ENCODE measurements at places on chromosomes 2 and 18.

DNA sequence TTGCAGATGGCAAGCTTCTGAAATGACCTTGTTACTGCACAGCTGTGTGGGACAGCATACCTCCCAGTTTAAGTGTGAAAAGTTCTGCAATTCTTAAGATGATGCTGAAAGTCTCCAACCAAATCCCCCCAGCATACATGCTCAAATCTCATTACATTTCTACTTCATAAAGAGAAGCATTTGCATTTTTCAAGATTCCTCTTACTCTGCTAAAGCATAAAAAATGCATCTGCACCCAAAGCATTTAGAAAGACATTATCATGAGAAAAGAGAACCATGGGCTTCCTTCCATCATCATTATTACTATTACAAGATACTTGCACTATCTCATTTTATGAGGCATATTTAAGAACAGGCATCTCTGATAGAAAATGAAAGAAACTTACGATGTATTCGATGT is 236.9 kb upstream of the REV1 start:
- DNase-seq = no peak

DNA sequence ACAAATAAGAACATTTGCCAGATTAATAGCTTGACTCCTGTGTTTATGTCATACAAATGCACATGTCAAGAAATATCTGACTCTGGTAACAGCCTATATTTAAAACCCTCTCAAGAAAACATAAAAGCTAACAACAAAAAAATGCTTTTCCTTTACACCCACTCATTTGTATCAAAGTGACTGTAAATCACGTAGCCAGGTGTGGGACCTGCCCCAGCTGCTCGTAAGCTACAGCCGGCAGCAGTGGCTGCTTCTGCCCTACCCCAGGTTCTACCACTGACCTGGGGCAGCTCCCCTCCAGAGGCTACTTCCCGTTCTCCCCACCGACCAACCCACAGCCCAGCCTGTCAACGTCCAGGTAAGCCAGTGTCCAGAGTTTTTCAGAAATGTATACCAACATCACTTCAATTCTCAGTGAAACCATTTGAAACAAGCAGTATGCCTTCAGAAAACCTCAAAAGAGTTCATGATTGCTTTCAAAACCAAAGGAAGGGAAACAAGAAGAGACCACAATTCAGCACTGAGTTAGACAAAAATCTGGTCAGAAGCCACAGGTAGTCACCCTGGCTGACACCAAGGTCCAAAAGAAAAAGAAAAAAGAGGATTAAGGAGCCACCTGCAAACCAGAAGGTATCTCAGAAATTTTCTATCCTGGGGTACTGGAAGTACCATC is 40.4 kb downstream of the KIDINS220 start:
- DNase-seq = no peak

GRCh38 chr2:128236491-128237035 is 82.1 kb downstream of the HS6ST1 start:
- DNase-seq = no peak

GRCh38 chr18:2223449-2223848 is 347.9 kb downstream of the METTL4 start:
- DNase-seq = no peak

DNA sequence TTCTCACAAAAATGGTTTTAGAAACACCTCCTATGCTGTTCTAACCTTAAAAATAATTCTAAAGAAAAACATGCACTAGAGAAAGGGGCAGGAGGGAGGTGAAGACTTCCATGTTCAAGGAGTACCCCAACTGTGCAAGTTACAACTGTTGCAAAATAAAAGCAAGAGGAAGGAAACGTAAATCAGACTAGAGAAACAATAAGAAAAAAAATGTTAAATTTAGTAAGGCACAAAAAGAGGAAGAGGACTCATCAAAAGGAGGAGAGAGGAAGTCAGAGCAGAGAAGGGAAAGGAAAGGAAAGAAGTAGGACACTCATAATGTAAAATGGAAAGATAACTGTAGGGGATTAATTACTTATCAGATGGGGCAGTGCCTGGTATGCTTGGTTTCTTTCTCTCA is 34.1 kb downstream of the RAPH1 start:
- DNase-seq = no peak

DNA sequence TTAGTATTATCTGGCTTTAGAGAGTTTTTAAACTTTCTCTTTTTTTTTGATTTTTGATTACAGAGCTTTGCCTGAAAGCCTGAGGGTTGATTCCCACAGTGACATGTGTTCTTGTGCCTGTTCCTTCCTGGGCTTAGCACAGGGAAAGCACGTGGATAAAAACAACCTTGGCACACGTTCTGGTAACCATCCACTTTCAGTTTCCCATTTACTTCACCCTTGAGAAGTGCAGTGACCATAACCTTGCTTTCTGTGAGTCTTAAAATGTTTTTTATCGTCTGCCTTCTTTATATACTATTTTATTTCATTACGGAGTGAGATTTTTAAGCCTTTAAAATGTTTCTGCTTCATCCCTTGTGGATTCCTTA is 11.5 kb downstream of the CD226 start:
- no peak for DNase-seq

GRCh38 chr2:109702250-109702985 is 88.3 kb downstream of the SOWAHC start:
- no peak for DNase-seq

DNA sequence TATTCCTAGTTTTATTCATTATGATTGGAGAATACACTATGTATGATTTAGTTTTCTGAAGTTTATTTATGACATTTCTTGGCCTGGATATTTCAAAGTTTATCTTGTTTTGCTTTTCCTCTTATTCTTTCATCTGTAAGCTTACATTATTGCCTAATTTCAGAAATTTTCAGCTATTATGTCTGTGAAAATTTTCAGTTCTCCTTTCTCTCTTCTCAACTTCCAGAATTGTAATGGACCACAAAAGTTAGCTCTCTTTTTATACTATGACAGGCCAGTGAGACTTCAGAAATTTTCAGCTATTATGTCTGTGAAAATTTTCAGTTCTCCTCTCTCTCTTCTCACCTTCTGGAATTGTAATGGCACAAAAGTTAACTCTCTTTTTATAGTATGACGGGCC is 97.2 kb upstream of the SCN7A start:
- no peak for DNase-seq

DNA sequence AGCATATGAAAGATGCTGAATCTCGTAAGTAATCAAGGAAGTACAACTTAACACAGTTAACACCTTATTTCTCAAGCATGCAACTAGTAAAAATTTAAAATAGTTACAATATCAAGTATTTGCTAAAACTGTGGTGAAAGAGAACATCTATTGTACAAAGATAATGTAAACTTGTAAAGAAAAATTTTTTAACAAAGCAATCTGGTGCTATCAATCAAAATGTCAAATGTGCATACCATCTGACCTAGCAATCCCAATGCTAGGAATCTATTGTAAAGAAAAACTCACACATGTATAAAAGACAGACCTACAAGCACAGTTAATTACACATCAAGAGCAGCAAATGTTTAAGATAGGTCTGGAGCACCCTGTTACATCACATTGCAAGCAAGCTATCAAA is 90.1 kb downstream of the SLC66A3 start:
- DNase-seq = no peak

GRCh38 chr18:74901362-74902146 is 303.9 kb downstream of the ZNF407 start:
- no peak for DNase-seq

DNA sequence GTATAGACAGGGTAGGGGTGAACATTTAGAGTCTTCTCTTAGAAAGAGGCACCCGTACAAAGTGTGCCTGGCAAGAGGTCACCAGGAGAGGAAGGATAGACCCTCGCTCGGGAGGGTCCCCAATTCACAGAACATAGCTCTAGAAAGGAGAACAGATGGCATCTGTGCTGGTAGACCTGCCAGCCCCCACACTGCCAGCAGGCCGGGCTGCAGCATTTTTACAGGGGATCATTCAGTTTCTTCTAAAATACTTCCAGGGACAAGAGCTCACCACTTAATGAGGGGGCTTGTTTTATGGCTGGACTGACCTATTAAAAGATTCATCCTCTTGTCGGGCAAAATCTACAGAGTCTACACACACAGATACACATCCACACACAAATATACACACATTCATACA is 149.9 kb downstream of the SEPTIN10 start:
- DNase-seq = no peak

GRCh38 chr2:86686905-86687304 is 33.2 kb upstream of the RMND5A start:
- no peak for DNase-seq

DNA sequence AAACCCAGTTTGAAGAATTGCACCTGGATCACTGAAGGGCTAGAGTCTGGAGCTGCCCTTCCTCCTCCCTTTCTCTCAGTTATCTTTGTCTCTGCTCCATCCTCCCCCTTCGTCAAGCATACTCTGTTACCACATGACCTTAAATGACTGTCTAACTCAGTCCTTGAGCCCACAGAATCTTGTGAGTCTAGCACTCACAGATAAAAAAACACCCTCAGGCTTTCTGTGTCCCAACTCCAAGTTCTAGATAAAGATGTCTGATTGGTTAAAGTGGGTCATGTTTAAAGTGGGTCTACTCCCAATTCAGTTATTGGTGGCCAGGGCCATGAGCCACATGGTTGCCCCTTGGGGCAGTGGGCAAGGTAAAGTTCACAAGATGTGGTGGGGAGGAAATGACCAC is 53.5 kb upstream of the CYP1B1 start:
- DNase-seq = no peak

DNA sequence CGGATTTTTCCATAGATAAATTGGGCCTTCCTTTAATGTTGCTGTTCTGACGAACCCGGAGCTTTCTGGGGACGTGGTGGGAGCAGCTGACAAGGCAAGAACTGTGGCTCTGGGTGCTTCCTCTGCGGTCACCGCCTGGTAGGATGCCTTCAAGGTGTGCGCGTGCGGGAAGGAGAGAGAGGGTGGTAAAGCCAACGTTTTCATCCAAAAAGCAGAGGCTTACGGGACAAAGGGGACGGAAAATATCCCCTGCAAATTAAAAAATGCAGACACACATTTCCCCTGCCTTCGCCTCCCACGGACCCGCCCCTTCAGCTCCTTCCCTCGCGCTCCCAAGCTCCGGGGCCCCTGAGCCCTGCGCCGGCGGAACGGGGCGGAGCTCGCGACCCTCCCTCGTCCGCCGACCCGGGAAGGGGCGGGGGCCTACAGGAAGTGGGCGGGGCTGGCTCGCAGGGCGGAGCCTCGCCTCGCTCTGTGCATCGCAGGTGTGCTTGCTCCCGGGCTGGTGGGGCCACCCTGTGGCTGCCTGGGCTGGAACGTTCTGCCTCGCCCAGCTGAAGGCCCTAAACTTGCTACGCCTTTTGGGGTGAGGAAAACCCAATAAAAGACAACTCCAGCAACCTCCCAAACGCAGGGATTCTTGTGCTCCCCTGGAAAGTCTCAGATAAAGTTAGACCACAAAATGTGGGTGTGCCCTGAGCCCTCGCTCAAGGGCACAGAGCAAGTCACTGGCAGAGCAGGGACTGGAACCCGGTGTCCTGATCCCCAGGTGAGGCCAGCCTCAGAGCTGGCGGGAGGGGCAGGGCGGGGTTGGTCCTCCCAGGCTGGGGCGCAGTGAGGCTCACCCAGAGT is 25.4 kb upstream of the SLC66A3 start:
- DNase-seq = no peak

GRCh38 chr18:69626643-69627242 is 226.1 kb downstream of the DOK6 start:
- DNase-seq = no peak

DNA sequence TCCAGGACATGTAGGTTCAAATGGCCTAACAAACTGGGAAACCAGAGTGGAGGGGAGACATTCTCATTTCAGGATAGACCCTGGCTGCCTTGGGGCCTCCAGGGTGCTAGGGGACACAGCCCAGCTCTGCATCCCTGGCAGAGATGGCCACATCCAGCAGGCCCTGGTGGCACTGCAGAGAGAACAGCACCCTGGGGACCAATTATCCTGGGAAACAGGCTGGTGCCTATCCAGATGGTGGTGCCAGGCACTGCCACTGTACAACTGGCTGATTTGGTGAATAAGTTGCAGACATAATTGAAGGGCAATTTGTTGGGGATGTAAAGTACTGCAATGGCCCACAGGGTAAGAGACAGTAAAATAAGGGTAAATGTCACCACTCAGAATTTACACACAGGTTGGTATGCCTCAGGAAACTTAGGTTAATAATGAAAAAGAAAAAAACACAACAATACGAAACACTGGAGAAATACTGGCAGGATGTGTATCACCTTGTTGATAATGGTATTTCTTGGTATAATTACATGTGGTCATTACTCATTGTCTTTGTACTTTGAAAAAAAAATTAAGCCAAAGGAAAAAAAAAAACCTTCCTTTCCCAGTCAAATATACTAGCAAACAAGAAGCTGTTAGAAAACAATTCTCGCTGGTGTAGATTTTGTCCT is 12.8 kb upstream of the SFTPB start:
- DNase-seq = peak; percentile 8

GRCh38 chr2:25306777-25307368 is 34.9 kb downstream of the DNMT3A start:
- DNase-seq = peak; percentile 86

DNA sequence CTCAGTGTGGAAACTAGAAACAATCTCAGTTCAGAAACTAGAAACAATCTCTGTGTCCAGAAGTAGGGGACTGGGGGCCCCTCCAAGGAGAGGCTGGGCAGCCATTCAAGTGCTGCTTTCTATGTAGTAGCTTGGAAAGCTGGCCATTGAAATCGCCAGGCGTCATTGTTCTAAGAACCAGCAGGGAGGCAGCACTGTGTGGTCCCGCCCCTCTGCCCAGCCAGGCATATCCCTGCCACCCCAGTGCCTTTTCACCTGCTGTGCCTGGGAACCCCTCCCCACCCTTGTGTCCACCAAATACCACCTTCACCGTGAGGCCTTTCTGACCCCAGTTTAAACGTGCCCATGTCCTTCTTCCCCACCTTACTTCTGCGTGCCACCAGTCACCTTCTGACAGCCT is 221.6 kb downstream of the GBX2 start:
- DNase-seq = no peak

GRCh38 chr18:24014986-24015638 is 558 bp downstream of the TTC39C start:
- DNase-seq = peak; percentile 56

- no peak for DNase-seq
These were observed 1239.1 kb downstream of the LRP1B start for GRCh38 chr2:140891614-140892212.

GRCh38 chr2:33458248-33458819 is 18.1 kb upstream of the RASGRP3 start:
- DNase-seq = no peak

DNA sequence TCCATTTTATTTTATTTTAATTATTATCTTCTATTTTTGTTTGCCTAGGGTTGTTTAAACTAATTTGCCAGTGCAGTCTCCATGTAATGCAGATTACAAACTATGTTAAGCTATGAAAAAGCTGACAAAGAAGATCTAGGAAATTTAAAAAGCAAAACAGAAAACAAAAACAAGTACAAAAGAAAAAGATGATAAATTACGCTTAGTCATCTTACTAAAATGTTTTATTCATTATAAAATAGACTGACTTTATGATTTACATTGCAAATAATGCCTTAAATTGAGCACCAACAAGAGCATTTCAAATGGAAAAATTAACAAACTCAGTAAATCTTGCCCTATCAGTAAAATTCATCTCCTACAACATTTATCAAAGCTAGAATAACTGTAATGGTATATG is 52.9 kb downstream of the LRPPRC start:
- no peak for DNase-seq
